BJ (cell line): ENCODE measurements at places on chromosomes 2 and 18.
A peak's percentile ranks its signal among the peaks of the same experiment; 100 is the strongest.

DNA sequence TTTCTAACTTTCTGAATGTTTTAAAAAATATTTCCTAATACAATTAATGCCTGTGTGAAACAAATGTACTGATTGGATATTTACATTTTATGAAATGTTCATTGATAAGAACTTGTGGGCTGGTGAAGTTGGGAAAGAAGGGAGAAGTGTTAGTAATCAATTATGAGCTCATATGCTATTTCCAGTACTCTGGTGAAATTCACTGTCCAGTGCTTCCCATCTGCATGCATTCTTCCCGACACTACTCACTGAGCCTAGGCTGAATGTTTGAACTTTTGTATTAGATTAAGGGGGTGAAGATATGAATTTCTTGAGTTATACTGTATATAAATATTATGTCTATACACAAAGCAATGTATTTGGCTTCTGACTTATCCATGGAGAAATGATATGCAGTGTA is 36.0 kb downstream of the SKA1 start:
- DNase-seq: no peak

GRCh38 chr2:150133623-150134022 is 353.8 kb downstream of the RND3 start:
- peak; percentile 50 for DNase-seq

DNA sequence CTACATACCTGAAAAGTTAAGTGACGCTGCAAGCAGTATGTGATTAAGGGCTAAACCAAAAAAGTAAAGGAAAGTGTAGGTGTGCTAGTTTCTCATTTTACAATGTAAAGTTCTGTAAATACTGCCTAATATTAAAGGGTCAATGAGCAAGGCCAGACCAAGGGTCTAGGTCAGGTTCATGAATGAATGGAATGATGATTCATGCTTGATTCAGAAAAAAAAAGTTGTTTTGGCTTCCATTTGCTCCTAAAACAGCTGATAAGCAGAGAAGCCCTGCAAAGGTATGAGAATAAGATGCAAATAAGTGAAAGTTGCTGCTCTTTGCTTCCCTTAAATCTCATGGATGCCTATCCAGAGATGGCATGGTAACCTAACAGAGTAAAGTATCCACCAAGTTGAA is 61.3 kb downstream of the PTRHD1 start:
- no peak for DNase-seq

- peak; percentile 27 for DNase-seq
Measured at GRCh38 chr18:9683418-9684396, 24.4 kb upstream of the RAB31 start.

- DNase-seq: no peak
Measured at GRCh38 chr2:205077159-205077558, 531.9 kb downstream of the PARD3B start.

- no peak for DNase-seq
Measured at GRCh38 chr18:42530276-42530675, 575.2 kb downstream of the PIK3C3 start.

DNA sequence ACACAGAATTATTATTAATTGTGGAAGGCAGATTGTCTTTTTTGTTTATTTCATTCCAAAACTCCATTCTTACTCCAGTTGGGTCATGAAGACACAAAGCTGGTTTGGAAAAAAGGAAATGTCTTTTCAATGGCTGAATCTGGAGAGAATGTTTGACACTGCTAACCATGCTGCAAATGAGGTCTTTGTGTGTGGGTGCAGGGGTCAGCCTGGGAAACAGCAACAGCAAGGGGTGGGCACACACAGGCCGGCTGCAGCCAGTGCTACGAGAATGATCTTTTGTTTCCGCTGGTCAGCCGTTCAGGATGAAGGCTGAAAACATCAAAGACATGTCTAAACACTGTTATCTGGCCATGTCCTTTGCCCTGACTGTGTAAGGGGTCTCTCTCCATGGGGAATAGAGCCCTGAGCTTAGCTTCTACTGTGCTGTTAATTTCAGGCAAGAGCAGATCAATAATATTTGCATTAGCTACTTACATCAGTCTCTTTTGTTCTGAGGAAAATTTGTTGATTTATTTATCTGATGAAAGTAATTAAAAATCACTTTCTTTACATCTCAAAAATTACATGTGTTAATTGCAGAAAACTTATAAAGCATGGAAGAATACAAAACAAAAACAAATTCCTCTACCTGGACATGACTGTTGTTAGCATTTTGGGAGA is 33.3 kb upstream of the E2F6 start:
- DNase-seq: no peak

DNA sequence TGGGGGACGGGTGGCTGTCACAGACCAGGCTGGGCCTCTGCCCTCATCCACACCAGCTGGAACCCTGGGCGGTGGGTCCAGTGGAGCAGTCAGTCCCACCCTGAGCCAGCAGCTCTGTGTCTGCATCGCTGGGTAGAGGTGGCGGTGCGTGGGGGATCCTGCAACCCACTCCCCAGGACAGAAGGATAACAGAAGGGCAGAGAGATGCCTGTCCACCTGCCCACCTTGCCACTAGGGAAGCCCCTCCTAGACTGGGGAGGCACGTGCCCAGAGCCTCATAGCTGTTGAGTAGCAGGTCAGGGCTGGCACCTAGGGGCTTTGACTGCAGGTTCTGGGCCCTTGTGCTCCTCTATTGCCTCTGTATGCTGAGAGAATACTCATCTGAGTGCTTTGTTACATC is 2.4 kb downstream of the ATOH8 start:
- no peak for DNase-seq

DNA sequence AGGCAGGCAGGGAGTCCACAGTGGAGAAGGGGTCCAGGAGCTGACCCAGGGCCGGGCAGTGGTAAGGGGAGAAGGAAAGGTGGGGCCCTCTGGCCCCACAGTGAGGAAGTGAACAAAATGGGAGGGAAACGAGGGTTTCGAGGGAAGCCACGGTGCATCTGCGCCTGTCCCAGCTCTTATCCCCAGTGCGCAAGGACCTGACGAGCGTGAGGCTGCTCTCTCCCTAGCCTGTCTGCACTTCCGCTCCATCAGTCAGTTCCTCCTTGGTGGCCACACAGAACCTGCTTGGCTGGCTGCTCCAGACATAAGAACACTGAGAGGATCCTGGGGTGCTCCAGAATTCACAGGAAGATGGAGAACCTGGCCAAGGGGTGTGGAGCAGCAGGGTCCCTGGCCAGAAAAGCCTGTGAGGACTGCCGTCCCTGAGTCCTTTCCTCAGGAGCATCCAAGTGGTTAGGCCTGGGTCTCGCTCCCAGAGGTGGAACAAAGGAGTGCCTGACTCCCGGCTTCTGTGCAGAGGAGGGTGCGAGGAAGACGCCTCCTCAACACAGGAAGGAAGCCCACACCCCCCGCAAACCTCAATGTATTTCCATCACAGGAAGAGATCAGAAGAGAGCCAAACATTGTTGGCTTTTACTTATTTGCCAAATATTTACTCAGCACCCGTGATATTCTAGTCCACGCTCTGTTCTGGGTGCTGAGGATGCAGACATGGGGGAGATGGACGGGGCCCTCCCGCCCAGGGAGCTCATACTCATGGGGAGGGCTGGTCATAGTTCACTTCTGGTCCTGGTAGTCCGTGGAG is 43.7 kb upstream of the SEMA4C start:
- DNase-seq: no peak
